ENCODE measurements at places on chromosomes 3 and 15.

GRCh38 chr3:58566398-58567250 is 10.6 kb downstream of the FAM107A start:
- DNase-seq: no peak

GRCh38 chr3:40925231-40925630 is 274.1 kb upstream of the CTNNB1 start:
- DNase-seq: no peak

- no peak for DNase-seq
Observed at GRCh38 chr3:170695486-170696064, 109.7 kb upstream of the SLC7A14 start.

DNA sequence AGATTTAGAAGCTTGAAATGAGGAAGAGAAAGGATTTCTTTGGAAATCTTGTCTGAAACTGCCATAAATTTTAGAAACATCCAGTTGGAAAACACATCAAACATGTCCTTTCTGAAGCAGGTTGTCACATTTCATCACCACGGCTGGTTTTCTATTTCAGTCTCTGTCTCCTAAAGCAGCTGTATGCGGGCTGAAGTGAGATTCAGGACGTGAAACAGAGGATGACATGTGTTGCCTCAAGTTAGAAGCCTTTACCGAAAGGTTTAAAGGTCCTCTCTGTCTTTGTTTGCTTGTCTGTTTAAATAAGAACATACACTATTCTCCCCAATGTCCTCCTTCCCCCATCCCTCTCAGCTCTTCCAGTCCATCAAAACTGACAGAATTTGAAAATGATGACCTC is 141.9 kb downstream of the SQOR start:
- DNase-seq: no peak

GRCh38 chr3:76698136-76698706 is 341.7 kb upstream of the ROBO2 start:
- no peak for DNase-seq

DNA sequence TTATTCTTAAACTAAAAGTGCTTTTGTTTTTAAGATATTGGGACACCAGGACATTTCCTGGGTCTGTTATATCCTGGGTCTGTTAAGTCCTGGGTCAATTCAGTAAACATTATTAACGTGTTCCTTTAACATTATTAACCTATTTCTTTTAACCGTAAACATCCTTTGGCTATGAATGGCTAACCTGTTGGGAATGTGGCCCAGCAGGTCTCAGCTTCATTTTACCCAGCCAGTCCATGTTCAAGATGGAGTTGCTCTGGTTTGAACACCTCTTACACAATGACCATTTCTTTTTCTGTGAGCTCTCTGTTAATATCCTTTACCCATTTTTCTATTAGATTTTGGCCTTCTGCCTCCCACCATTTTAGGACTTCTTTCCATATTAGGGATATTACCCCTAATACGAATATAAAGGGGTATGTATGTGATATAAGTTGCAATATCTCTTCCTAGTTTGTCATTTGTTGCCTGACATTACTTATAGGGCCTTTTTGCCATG is 88.9 kb upstream of the NEDD4 start:
- DNase-seq: no peak

GRCh38 chr3:104396974-104397669 is 969.6 kb upstream of the ALCAM start:
- no peak for DNase-seq

- no peak for DNase-seq
Observed at GRCh38 chr3:14194865-14195264, 16.2 kb downstream of the LSM3 start.

DNA sequence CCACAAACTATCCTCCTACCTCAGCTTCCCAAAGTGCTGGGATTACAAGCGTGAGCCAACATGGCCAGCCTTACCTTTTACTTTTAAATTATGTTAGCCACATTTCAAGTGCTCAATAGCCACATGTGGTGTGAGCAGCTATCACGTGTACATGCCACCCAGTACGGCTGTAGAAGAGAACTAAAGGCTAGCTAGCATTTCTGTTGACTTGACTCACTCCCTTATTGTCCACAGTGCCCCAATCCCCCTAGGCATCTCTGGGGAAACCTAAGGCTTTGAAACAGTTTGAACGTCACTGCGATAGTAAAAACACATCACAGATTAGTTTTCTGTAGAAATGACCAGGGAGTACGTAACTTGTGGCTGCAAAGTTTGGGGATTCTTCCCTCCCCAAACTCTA is 12.0 kb downstream of the C15orf40 start:
- DNase-seq: no peak

GRCh38 chr15:74050556-74051234 is 31.7 kb downstream of the GOLGA6A start:
- no peak for DNase-seq

GRCh38 chr3:176514297-176514696 is 683.0 kb downstream of the TBL1XR1 start:
- DNase-seq: no peak

Measured in activated CD8-positive, alpha-beta memory T cell treated with anti-CD3 and anti-CD28 coated beads for 1 hour (primary cell).